ENCODE measurements at places on chromosomes 11 and 22.

- DNase-seq = no peak
Observed at GRCh38 chr11:21653951-21654421, 538.9 kb upstream of the ANO5 start.

DNA sequence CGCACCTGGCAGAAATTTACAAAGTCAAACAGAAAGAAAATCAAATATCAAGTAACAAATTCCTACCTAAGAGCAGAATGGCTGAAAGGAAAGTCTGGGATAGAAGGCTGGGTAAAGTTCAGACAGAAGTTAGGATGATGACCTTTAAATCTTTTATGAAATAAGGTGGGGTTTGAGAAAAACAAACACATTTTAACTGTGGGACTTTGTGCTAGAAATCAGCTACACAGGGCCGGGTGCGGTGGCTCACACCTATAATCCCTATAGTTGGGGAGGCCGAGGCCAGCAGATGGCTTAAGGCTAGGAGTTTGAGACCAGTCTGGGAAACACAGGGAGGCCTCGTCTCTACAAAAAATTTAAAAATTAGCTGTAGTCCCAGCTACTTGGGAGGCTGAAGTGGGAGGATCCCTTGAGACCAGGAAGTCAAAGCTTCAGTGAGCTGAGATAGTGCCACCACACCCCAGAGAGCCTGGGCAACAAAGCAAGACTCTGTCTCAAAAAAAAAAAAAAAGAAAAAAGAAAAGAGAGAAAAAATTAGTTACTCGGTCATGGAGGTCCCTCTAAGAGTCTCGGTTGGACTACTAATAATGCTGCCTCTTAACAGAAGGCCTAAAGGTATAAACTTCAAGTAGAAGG lies 119.7 kb upstream of the BID start:
- no peak for DNase-seq

GRCh38 chr22:30598986-30599385 lies 7.3 kb upstream of the PES1 start:
- DNase-seq = no peak

- no peak for DNase-seq
Observed at GRCh38 chr11:106621484-106621883, 396.8 kb downstream of the GUCY1A2 start.

DNA sequence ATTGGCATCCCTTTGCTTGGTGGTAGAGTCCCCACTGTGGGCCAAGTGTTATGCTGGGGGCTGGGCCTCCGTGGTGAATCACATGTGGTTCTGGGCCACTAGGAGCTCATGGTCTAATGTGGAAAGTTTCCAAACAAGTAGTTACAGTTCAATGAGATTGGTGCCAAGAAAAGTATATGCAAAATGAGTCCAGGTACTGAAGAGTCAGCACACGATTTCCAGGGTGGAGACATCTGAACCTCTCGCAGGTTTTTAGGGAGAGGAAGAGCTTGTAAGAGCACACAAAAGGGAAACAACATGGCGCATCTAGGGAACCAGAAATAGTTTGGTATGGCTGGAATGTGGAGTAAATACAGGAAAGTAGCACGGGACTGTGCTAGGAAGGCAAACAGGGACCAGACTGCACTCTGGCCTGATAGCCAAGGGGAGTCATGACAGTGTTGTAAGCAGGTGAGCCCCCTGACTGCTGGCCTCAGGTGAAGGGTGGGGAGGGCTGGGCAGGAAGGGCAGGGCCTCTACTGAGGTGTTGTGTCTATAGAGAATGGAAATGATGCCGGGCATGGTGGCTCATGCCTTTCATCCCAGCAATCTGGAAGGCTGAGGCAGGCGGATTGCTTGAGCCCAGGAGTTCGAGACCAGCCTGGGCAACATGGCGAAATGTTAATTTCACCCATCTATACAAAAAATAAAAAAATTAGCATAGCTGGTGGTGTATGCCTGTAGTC lies 12.6 kb downstream of the POLR2F start:
- DNase-seq = no peak

DNA sequence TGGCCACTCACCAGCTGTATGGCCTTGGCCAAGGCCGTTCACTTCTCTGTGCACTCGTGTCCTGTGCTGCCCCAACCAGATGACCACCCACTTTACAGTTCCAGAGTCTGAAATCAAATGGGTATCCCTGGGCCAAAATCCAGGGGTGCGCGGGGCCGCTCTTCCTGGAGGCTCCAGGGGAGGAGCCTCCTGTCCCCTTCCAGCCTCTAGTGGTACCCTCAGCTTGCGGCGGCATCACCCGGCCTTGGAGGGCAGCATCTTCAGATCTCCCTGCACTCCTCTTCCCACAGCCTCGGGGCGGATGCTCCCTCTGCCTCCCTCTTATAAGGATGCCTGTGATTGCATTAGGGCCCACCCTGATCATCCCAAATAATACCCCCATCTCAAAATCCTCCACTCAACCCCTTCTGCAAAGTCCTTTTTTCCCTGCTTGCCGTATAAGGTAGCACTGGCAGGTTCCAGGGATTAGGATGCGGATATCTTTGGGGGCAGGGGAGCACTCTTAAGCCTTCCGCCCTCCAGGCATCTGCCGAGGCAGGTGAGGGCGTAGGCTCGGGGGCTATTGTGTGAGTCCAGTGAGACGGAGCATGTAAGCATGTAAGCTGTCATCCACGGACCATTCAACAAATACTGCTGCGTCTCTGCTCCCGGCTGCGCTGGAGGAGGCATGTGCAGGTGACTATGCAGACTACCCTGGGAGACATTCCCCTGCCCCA lies 24.4 kb upstream of the SHISAL1 start:
- DNase-seq = no peak

DNA sequence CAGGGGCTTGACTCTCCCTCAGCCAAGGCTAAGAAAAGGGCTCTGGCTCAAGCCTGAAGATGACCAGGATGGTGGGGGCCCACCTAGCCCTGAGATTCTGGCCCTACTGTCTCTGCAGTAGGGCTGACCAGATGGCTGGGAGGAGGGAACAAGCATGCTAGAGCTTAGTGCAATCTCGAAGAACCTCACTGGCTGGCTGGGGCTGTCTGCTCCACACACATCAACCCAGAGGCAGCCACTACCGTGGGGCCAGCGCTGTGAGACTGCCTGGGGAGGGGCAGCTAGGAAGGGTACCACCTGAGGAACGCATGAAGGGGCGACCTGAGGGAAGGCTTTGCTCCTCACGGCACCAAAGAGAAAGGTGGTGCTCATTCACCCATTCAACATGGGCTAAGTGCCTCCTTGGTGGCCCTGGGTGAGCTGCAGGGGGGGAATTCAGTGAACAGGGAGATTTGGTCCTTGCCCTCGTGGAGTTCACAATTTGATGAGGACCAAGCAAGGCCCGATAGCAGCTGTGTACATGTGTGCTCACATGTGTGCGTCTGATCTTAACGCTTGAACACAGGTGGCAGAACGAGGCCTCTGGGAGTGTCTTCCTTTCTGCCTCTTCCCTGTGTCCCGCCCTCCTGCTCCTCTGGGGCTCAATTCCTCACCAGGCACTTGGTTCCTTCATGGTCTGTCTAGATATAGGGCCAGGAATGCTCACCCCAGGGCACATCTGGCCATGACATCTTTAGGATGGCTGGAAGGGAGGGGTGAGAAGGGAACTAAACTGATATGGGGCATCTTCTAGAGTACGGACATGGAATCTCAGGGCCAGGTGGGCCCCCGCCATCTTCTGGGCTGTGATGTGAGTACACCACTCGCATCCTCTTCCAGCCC lies 102.3 kb upstream of the PITPNB start:
- no peak for DNase-seq
